ENCODE measurements at places on chromosomes 2 and 18.

DNA sequence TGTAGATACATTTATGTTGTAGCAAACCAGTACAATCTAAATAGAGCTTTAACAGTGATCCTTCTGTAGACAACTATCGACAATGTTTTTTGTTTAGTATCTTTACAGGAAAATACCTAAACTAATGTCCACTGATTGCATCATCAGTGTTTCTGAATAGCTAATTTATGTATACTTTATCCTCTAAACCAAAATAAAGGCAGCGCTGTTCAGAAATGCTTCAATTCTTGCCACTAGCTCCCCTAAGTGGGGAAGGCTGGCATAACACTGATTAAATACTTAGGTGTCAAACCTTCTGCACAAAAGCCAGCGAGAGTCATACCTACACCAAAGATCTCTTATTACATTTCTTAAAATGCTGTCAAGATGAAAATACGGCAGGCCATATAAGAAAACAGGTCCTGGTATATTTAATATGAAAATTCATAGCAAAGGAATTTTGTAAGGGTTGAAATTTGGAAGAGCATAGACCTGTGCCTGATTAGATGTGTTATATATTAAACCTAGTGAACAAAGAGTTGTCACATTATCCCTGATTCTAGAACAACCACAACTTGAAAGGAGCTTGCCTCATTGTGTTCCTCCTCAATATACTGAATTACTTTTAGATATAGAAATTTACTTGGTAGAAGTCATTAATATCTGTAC lies 1693.4 kb upstream of the SLC39A10 start:
- no peak for DNase-seq

- no peak for DNase-seq
Observed at GRCh38 chr2:63785096-63785495, 56.6 kb upstream of the UGP2 start.

DNA sequence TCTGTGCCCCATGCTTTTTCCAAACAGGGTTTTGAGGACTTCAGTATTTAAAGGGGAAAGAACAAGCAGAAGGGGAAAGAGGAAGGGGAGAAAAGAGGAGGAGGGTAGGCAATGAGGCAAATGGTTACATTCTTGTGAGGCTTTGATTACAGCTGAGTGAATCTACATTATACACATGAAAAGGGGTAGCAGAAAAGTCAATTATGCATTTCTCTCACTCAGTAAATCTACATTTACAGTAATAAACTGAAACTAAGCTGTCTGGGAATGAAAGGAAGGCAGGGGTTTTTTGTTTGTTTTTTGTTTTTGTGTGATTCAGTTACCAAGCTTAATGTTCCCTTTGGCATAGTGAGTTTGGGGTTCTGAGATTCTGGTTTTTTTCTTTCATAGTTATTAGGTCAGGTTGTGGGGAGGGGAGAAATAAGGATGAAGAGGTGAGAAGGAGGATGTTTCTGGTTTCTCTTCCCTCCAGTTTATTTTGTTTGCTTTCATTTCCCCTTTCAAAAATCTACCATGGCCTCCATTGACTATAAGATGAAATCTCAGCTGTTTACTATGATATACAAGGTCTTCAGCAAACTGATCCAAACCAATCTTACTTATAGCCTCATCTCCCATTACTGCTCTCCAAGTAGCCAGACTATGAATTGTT lies 18.7 kb downstream of the C18orf63 start:
- no peak for DNase-seq

- DNase-seq = peak; percentile 43
Observed at GRCh38 chr18:79607361-79607952, 72.1 kb upstream of the CTDP1 start.

GRCh38 chr2:160428405-160428763 lies 65.2 kb downstream of the RBMS1 start:
- no peak for DNase-seq

- no peak for DNase-seq
Observed at GRCh38 chr2:145116056-145116455, 596.1 kb upstream of the ZEB2 start.

GRCh38 chr18:57837917-57838548 lies 34.9 kb upstream of the ATP8B1 start:
- no peak for DNase-seq

DNA sequence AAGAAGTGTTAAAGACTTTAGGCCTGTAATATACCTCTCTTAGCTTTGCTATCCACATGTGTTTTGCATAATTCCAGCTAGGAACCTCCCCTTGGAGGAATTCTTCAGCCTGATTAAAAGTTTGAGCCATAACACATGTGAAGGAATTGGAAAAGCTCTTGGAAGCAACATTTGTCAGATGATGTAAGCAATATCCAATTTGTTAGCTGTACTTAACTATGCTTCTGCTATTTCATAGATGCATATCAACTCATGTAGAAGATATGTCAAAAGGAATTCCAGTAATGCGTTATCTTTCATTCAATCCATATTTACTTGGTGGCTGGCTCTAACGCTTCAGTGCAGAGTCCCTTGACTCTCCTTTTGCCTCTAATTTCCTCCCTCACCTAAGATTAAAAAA lies 46.2 kb downstream of the PKP4 start:
- DNase-seq = no peak

DNA sequence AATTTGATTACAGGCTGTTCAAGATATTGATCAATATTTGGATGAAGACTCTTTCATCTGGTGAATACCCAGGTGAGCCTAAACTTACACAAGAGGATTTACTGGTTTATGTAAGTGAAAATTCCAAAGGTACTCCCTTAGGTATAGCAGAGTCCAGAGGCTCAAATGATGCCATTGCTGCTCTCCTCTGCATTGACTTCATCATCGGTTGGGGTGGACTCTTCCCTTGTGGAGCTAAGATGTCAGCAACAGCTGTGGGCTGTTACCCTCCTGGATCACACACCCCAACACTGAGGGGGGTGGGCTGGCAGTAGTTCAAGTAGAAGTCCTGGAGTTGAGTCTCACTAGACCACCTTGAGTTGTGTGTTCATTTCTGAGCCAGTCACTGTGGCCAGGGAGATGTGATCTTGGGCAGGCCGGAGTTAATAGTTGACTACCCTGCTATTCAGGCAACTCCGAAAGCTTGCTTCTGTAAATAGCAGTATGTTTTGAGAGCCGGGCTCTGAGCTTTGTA lies 236.9 kb downstream of the PTPRM start:
- no peak for DNase-seq

DNA sequence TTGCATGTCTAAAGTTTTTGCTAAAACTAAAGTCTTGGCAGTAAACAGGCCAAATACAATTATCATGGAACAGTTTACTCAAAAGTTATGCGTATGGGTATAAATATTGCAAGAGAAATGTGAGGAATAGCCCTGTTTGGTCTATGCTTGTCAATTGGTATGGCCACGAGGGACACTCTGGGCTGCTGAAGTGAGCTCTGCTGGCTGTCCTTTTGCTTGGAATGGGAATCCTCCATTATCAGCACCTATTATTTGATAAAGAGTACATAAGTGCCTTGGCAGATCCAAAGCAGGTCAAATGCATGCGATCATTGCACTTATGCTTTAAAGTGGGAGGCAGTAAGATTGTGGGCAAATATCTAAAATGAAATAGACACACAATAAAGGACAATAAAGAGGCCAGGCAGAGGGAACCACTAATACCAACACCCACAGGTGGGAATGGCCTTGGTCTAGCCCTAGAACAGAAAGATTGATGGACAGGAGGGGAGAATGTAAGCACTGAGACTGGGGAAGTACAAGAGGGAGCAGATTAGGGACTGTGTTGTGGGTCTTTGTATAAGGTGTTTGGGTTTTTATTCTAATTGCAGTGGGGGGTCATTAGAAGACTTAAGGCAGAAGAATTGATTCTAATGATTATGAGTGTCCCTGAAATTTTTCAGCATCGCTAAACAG lies 60.0 kb upstream of the NOSTRIN start:
- DNase-seq = no peak

DNA sequence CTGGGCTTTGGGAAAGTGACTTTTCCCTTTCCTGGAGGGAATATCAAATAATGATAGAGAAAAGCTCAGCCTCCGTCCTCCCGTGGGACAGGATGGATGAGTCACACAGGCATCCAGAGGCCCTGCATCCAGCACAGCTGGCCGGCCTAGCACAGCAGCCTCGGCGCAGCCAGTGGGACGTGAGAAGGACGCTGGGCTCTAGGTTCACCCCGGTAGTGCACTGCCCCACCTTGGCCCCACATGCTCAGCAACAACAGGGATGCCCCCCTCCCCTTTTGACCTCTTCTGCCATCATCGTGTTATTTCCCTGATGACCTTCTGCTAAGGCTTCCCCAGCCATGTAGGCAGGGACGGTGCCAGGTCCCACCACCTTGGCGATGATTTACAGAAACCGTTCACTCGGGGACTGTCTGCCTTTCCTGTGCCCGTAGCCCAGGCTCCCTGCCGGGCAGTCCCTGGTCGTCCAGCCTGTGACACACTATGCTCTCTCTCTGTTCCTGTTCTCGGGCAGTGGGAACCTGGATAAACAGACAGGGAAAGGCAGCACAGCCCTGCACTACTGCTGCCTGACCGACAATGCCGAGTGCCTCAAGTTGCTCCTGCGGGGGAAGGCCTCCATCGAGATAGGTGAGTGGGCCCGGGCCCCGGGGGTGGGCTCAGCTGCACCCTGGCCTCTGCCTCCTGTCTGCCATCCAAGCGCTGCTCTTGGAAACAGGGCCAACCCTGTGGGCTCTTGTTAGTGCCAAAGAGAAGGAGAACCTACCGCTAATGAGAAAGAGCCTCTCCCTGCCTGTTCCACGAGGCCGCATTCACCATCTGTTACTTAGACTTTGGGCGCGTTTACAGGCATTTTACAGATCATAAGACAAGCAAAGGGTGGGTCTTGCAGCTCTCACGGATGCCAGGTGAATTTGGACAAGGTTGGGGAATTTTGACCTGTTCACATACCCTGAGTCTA lies 44.6 kb downstream of the ITGB1BP1 start:
- DNase-seq = peak; percentile 91

DNA sequence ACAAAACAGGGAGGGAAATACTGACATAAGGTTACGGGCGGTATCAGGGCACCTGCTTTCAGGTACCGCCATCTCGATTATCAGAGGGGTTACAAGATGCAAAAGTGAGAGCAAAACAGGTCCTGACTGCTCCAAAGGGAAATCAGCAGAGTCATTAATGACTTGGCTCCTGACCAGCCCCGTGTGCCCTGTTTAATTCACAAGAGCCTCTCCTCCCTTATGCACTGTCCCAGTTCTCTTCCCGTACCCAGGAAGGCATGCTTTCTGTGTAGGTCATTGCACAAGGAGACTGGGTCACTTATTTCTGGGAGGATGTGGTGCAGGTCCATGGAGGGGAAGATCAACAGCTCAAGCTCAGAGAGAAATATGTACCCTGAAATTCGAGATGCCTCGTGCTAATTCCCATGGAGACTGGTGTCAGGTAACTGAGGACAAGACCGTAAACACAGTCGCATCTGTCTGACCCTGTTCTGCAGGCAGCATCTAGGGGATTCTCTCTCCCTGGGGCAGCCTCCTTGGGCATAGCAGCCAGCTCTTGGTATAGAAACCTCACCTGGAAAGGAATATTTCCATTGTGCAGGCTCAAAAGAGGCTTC lies 79.9 kb downstream of the HNRNPLL start:
- DNase-seq = no peak

- no peak for DNase-seq
Observed at GRCh38 chr2:241726459-241726858, 8.0 kb upstream of the D2HGDH start.

DNA sequence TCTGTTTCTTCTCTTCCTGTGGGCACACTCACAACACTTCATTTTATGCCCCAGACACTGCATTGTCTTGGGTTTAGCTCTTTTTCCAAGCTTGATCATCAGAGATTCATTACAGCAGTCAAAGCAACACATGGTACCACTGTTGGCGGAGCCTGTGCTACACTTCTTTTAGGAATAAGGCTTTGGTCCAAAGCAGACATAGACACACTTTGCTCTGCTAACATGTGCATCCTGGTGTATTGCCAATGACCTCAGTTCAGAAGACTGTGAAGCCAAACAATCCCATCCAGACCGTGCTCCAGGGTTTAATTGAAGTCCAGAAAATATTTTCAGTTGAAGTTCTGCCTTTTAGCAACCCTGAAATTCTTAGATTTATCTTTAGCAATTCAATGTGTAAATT lies 354.6 kb upstream of the RAB12 start:
- DNase-seq = no peak

GRCh38 chr2:156663757-156664409 lies 227.7 kb downstream of the GPD2 start:
- no peak for DNase-seq
